ENCODE measurements at places on chromosomes 7 and 10. TPM values are rescaled to one million over a fixed set of nuclear protein-coding genes. Genes with fewer than 3 reads are reported as not detected.

ARL5B gene
- total RNA-seq = 41.4 TPM

HTRA1 gene
- total RNA-seq = 22.4 TPM

R3HCC1L gene
- total RNA-seq = 18.5 TPM

PLEKHS1 gene
- not detected for total RNA-seq

OPN1SW gene
- total RNA-seq = not detected

FEZF1 gene
- not detected for total RNA-seq

MRC1 gene
- 16.2 TPM for total RNA-seq

PLXNA4 gene
- 36.0 TPM for total RNA-seq

ITIH2 gene
- not detected for total RNA-seq

GNB2 gene
- 94.3 TPM for total RNA-seq

GOLGA7B gene
- total RNA-seq = not detected

WNT2 gene
- total RNA-seq = not detected

AOAH gene
- total RNA-seq = not detected

OR6B1 gene
- not detected for total RNA-seq

RTKN2 gene
- total RNA-seq = 0.80 TPM

GPC2 gene
- 3.9 TPM for total RNA-seq

PNLIPRP3 gene
- not detected for total RNA-seq

CALML5 gene
- not detected for total RNA-seq

LFNG gene
- total RNA-seq = 10.8 TPM

PSMA2 gene
- 147 TPM for total RNA-seq

MSS51 gene
- 2.0 TPM for total RNA-seq

SEM1 gene
- total RNA-seq = 45.5 TPM

DRGX gene
- total RNA-seq = not detected

NEUROG3 gene
- total RNA-seq = not detected

TMEM178B gene
- not detected for total RNA-seq

H2BK1 gene
- not detected for total RNA-seq

POM121C gene
- total RNA-seq = 21.7 TPM

ZNF425 gene
- total RNA-seq = 1.0 TPM

SPDYE9 gene
- total RNA-seq = not detected

CALHM3 gene
- total RNA-seq = not detected

MLXIPL gene
- total RNA-seq = not detected

MMD2 gene
- not detected for total RNA-seq

PLCE1 gene
- total RNA-seq = under 0.01 TPM

UBN2 gene
- 11.3 TPM for total RNA-seq

IDI2 gene
- total RNA-seq = not detected

FFAR4 gene
- not detected for total RNA-seq

ENKUR gene
- total RNA-seq = 0.40 TPM

LIPN gene
- not detected for total RNA-seq

CAV1 gene
- 1,517 TPM for total RNA-seq

SDK1 gene
- total RNA-seq = 0.50 TPM

FAM24B gene
- 14.1 TPM for total RNA-seq

THSD7A gene
- 24.7 TPM for total RNA-seq

PALD1 gene
- 38.7 TPM for total RNA-seq

NUTM2D gene
- 0.53 TPM for total RNA-seq

FXYD4 gene
- not detected for total RNA-seq

ELAPOR2 gene
- 13.7 TPM for total RNA-seq

VIPR2 gene
- total RNA-seq = not detected

MYOZ1 gene
- total RNA-seq = not detected

MOGAT3 gene
- not detected for total RNA-seq

ANKRD30A gene
- not detected for total RNA-seq

CCDC172 gene
- total RNA-seq = not detected

CDH23 gene
- not detected for total RNA-seq

CCL24 gene
- 0.53 TPM for total RNA-seq

C10orf143 gene
- 0.57 TPM for total RNA-seq

KNDC1 gene
- not detected for total RNA-seq

RHOBTB1 gene
- 30.3 TPM for total RNA-seq

SPDYE1 gene
- 0.07 TPM for total RNA-seq
